ENCODE measurements at places on chromosomes 2 and 18. TPM values are rescaled to one million over a fixed set of nuclear protein-coding genes. Genes with fewer than 3 reads are reported as not detected.

ADD2 gene
- total RNA-seq: 0.14 TPM

CNGA3 gene
- not detected for total RNA-seq

EFR3B gene
- 0.57 TPM for total RNA-seq

BCS1L gene
- total RNA-seq: 17.9 TPM

DSG1 gene
- not detected for total RNA-seq

MOGAT1 gene
- total RNA-seq: not detected

G6PC2 gene
- total RNA-seq: not detected

RGPD3 gene
- 0.22 TPM for total RNA-seq

ATP5F1A gene
- total RNA-seq: 759 TPM

IL36RN gene
- under 0.01 TPM for total RNA-seq

LAMA3 gene
- 0.88 TPM for total RNA-seq

YES1 gene
- 82.8 TPM for total RNA-seq

ZNF532 gene
- 55.6 TPM for total RNA-seq

COL3A1 gene
- total RNA-seq: 7,536 TPM

DPYSL5 gene
- not detected for total RNA-seq

OTOF gene
- total RNA-seq: 0.14 TPM

ATP8B1 gene
- 37.5 TPM for total RNA-seq

NPPC gene
- not detected for total RNA-seq

ESPNL gene
- total RNA-seq: 0.57 TPM

GPAT2 gene
- 1.3 TPM for total RNA-seq

PARD6G gene
- 4.4 TPM for total RNA-seq

SP140L gene
- 13.8 TPM for total RNA-seq

LONRF2 gene
- 0.88 TPM for total RNA-seq

POMC gene
- not detected for total RNA-seq

ASB18 gene
- total RNA-seq: not detected

LYG2 gene
- not detected for total RNA-seq

CRIM1 gene
- total RNA-seq: 365 TPM

ARHGAP15 gene
- total RNA-seq: not detected

DNAJC5G gene
- total RNA-seq: not detected

CNNM4 gene
- total RNA-seq: 5.9 TPM

PROKR1 gene
- total RNA-seq: not detected

RGPD5 gene
- total RNA-seq: 42.7 TPM

SCYGR7 gene
- total RNA-seq: not detected

ALPG gene
- total RNA-seq: not detected

RASGRP3 gene
- total RNA-seq: 11.2 TPM

TXNDC2 gene
- 0.22 TPM for total RNA-seq

FSIP2 gene
- total RNA-seq: 0.22 TPM

HOXD1 gene
- 0.14 TPM for total RNA-seq

Data from placental pericyte (primary cell).